Activated CD4-positive, alpha-beta T cell treated with anti-CD3 and anti-CD28 coated beads, Interleukin-2, amount 50 U/mL, for 24 hours (primary cell): ENCODE measurements at places on chromosomes 2 and 18.

DNA sequence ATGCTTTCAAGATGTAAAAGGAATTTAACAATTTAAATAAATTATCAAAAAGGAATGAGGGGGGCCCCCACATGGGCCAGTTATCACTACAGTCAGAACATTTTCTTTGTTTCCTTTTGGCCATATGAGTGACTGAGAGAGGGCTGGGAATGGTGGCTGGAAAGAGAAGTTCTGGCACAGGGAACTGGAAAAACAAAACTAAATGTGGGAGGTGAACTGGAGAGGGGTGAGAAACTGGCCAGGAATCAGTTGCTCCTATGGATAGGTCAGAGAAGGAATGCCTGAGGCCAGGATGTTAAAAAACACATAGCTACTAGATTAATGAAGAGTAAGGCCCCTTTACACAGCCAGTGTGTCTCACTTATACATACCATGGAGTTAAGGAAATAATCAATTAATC lies 121.0 kb downstream of the RBMS1 start:
- DNase-seq, result no peak

- peak; percentile 74 for DNase-seq
Observed at GRCh38 chr2:237432484-237433092, 18.6 kb upstream of the COL6A3 start.

- DNase-seq, result no peak
Observed at GRCh38 chr2:188952901-188953300, 21.3 kb upstream of the COL3A1 start.

DNA sequence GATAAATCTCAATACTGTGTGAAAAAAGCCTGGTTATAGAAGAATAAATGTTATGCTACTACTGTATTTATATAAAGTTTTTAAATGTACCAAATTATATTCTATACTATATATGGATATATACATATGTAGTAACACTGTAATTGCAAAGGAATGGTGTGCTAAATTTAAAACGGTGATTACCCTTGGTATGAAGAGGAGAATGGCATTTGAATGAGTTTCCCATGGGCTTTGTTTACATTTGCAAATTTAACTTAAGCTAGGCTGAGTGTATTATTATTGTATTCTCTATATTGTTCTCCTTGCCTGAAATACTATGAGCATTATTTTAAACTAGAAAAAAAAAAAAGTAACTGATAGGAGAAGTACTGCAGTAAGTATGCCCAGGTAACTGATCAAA lies 4.7 kb upstream of the SP3 start:
- DNase-seq, result no peak

GRCh38 chr2:20653695-20654534 lies 3.0 kb upstream of the HS1BP3 start:
- no peak for DNase-seq

DNA sequence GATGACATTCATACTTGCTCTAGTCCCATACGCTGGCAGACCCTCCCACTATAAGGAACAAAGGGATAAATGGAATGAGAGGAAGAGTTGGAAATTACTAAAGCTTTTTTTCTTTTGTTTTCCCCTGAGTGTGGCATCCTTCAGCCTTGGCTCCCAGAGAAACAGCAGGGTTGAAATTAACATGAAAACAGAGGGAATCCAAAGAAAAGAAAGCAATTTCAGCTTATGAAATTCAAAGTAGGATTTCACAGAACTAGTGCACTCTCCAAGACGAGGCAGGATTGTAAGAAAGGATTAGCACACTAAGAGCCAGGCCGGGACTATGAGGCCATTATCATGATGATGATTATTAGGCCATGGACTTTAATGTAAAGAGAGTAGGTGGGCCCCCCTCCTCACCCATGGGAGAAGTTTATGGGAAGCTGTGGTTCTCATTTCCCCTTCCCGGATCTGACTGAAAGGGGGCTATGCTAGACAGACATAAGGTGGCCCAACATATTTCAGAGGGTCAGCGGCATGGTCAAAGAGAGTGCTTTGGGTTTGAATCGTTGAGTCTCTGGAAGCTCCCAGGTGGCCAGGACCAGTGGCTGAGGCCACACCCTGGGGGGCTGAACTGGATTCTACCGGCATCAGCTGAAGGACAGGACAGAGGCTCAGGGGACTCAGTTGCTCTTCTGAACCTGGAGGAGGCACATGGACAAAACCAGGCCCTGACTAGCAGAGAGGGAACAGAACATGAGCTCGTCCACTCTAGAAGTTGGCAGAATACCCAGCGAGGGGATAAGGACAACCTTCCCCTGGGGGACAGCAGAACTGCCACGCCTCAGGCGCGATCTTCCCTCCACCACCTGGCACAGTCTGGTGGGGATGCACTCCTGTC lies 100.1 kb upstream of the ARL4C start:
- DNase-seq, result no peak
